Calu3 (cell line): ENCODE measurements at places on chromosomes 13 and 19.

DNA sequence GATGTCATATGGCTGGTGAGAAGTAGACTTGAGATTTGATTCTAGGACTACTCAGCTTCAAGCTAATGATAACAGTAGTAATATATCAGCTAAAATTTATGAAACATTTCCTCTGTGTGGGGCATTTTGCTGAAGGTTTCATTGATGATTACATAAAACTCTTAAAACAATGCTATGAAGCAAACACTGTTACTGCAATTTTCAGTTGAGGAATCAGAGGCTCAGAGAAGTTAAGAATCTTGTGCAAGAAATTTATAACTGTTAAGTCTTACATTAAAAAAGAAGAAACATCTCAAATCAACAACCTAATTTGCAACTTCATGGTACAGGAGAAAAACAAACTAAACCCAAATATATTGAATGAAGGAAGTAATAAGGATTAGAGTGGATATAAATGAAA, 10.3 kb downstream of the CEACAM8 start:
- DNase-seq = no peak

GRCh38 chr13:24038841-24039330, 121.6 kb upstream of the SPATA13 start:
- peak; percentile 53 for DNase-seq

DNA sequence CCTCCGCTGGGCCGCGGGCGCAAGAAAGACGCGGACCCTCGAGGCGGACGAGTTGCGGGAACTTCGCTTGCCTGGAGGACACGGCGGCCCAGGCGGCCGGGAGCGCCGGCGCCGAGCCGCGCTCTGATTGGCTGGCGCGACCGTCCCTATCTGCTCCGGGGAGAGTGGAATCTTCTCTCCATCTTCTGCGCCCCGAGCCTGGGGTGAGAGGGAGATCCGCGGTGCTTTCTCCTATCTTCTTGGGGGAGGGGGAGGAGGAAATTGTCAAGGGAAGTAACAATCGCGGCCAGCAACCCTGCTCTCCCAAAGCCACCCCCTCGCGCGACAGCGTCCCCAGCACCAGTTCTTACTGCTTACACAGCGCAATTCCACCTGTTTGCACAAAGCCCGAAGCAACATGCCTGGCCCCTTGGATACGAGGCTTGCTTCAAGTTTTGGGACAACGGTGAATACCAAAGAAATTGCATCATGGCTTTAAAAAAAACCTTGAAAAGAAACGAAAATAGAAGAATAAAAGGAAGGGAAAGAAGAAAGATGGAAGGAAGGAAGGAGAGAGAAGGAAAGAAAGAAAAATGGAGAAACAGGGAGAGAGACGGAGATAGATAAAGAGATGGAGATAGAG, 4.8 kb downstream of the SOX21 start:
- no peak for DNase-seq

GRCh38 chr13:112911883-112912282, 57.1 kb upstream of the MCF2L start:
- DNase-seq = no peak

DNA sequence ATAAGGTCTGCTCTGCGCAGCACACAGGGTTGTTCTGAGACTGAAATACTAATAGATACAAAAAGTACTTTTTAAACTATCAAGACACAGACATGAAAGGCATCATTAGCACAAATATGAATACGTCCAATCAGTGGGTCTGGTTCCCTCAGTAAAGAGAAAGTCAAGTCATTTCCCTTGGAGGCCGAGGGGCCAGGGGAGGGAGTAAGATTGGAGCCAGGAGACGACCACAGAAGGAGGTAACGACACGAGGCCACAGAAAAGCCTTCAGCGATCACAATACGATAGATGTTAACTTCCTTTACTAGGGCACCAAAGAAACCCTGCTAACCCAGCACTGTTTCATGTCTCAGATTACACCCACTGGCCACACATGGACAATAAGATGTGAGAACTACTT, 5.3 kb downstream of the CARS2 start:
- DNase-seq = no peak

GRCh38 chr19:22620401-22620800, 13.7 kb upstream of the ZNF492 start:
- no peak for DNase-seq

DNA sequence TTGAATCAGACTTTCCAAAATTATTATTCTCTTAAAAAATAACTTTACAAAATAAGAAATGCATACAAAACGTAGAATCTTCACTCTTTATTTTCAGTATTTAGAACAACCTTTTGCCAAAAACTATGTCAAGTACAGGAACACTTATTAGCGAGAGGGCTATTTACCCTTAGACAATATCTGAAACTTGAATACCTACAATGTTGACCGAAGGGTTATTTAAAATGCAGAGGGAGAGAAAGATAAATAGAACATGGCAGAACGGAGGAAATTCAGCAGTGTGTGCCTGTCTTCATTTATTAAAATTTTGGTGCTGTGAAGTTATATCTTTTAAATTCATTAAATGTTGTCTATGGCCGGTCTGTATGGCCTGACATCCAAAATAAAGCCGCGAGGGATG, 198.8 kb downstream of the EFNB2 start:
- no peak for DNase-seq

- no peak for DNase-seq
Measured at GRCh38 chr13:58804832-58805231, 1173.3 kb downstream of the PCDH17 start.

DNA sequence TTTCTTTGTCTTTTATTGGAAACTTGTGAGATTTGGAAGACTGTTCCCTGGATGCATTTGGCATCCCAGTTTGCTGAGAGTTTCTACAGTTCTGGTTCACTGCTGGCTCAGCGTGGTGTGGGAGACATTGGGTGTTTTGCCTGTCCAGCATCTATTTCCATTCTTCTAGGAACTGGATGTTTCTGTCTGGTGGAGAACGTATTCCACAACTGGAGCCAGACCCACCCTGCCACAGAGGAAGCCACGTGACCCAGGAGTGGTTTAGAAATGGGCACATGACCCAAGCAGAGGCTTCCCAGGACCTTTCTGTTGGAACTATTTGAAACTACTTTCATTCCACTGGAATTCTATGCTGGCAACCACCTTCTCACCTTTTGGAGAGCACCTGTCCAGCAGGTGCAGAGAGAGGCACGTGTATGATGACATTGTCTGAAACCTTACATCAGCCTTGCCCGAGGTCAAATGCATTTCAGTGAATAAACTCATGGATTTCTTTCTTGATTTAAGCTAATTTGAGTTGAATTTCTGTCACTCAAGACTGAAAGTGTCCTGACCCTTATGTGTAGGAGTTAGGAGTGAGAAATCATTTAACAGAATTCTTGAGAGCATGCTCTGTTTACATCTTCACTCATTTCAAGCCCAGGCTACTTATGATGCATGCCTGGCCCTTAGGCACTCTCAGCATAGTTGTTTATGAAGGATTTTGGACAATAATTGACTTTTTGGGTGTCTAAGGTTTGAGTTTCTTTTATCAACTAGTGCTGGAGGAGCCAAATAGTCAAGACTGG, 121.8 kb downstream of the AKAP11 start:
- DNase-seq = no peak

- DNase-seq = no peak
Measured at GRCh38 chr13:104318121-104318520, 1251.9 kb upstream of the SLC10A2 start.

- DNase-seq = peak; percentile 5
Measured at GRCh38 chr13:50320271-50320862, 305.1 kb downstream of the KCNRG start.

GRCh38 chr13:37997641-37998040, 128.1 kb upstream of the TRPC4 start:
- DNase-seq = no peak

DNA sequence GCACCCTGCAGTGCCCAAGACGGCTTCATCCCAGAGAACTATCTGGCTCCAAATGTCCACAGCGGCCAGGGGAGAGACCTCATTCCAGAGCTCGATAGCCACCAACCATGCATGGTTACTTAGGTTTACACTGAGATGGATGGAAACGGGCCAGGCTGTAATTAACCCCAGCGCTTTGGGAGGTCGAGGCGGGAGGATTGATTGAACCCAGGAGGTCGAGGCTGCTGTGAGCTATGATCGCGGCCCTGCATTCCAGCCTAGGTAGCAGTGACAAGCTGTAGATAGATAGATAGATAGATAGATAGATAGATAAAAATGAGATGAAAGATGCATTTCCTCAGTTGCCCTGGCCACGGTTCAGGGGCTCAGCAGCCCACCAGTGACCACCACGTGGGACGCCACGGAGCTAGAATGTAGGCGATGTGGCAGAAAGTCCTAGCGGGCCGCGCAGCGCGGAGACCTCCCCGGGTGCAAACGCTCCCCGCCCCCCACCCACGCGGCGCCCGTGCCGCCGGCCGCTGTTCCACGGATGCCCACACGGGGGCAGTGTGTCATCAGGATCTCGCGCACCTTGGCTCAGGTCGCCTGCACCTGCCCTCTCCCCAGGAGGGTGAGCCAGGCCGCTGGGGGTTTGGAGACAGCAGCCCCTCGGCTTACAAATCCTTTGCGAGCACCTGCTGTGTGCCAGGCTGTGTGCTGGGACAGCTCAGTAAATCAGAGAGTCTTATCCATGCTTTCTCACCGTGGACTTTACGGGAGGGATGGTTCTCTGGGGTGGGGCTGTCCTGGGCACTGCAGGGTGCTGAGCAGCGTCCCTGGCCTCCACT, 13.5 kb upstream of the TLE5 start:
- DNase-seq = peak; percentile 68

GRCh38 chr13:65585346-65585745, 1644.8 kb downstream of the PCDH9 start:
- DNase-seq = no peak

GRCh38 chr13:113297370-113298042, 467 bp downstream of the LAMP1 start:
- DNase-seq = no peak

- no peak for DNase-seq
Measured at GRCh38 chr19:40465025-40465556, 454 bp downstream of the BLVRB start.

DNA sequence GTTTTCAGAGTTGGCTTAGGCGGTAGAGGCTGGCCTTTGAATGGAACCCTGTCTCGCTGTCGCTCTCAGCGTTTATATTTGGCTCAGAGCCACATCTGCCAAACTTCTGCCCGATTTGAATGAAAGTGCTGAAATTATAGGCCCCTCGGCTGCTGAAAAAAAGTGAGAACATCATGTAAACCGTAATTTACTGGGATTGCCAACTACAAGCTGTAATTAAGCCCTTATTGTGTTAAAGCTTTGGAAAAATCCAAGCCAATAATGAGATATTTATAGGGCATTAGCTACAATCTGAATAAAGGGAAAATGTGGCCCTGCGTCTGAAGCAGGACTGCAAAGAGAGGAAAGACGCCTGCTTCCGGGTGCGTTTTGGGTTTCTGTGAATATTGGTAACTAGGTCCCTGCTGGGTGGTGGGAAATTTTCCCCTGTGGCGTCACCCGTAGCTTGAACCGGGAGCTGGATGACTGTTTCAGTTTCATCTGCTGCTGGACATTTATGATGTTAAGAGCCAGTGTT, 9.9 kb downstream of the DNM2 start:
- no peak for DNase-seq

DNA sequence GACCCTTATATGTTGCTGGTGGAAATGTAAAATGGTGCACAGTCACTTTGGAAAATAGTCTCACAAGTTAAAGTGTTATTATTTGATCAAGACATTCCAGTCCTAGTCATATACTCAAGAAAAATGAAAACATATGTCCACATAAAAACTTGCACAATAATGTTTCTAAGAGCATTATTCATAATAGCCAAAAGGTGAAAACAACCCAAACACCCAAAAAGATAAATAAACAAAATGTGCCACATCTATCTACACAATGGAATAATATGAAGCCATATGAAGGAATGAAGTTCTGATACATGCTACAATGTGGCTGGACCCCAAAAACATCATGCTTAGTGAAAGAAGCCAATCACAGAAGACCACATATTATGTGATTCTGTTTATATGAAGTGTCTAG, 14.4 kb upstream of the AKAP8 start:
- no peak for DNase-seq

DNA sequence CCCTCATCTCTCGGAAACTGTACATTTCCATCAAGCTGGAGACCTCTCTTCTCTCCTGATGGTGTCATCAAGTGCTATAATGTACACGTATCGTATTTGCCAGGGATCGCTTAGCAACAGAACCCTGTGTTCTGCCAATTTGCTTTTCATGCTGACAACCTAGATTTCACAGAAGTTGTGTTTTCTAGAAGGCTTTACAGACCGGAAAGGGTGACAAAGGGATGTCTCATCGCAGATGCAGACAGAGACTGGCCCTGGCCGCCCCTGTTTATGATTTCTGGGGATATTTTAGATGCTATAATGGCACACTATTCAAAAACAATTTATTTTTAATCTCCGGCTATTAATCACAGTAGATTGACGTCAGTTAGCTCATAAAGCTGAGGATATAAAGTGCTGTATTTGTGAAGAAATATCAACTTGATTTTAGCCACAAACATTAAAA, 291.4 kb downstream of the IRS2 start:
- DNase-seq = no peak

DNA sequence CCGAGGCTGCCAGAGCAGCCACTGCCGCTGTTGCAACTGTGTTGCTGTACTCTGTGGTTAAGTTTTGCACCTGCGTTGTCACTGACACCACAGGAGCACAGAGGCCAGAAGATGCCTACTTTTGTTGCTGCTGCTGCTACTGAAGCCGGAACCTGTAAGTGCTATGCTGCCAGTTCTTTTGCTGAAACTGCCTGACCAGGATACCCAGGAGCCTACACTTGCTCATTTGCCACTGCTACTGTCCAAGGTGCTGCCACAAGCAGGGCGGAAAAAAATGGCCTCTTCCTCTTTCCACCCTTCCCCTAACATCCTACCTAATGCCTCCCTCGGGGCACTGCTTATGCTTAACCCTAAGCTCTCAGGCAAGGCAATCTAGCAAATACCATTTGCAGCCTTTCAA, 29.0 kb upstream of the NBEA start:
- no peak for DNase-seq

GRCh38 chr13:19818223-19818842, 35.6 kb upstream of the PSPC1 start:
- DNase-seq = peak; percentile 11
